ENCODE measurements at places on chromosomes 6 and 20. TPM values are rescaled to one million over a fixed set of nuclear protein-coding genes. Genes with fewer than 3 reads are reported as not detected.

The PPP1R3G gene
- total RNA-seq = not detected

The TMEM239 gene
- total RNA-seq = not detected

The TAF11 gene
- 27.2 TPM for total RNA-seq

The PCMT1 gene
- 92.6 TPM for total RNA-seq

The TBX18 gene
- not detected for total RNA-seq

The MRPS18A gene
- 50.5 TPM for total RNA-seq

The CYP39A1 gene
- not detected for total RNA-seq

The TMEM200A gene
- total RNA-seq = 0.34 TPM

The TRIM27 gene
- total RNA-seq = 49.7 TPM

The RGS19 gene
- 44.4 TPM for total RNA-seq

DNA sequence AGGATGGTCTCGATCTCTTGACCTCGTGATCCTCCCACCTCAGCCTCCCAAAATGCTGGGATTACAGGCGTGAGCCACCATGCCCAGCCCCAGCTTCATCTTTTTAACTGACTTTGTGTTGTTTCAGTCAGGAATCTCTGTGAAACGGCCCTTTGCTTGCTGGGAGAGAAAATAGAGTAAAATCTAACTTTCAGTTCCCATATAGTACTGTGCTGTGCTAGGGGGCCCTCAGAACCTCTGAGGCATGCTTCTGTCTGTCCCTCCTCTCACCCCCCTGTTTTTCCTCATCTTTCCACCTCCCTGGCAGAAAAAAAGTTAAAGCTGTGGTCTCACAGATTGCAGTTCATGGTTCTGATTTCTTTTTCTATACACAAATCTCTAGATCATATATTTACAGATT is 48.4 kb downstream of the LRP11 start:
- no peak for DNase-seq

GRCh38 chr6:141677598-141678211 is 455.0 kb upstream of the GJE1 start:
- no peak for DNase-seq

DNA sequence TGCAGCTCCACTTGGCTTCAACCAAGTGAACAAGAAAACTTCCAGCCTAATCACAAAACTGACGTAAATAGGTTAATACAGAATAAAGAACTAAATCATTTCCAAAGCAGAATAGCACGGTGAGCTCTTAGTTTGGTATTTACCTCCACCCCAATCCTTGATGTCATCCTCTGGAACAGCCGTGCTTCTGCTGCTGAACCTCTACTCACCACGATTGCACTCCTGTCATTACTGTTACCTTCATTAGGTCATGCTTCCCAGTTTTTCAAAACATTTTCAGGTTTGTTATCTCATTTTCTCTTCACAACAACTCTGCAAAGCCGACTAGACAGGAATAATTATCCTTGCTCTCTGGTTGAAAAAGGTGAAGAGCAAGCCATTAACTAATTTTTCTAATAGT is 15.6 kb upstream of the PLEKHG1 start:
- DNase-seq = no peak

- no peak for DNase-seq
Observed at GRCh38 chr20:63778034-63778752, 38.6 kb downstream of the SLC2A4RG start.

GRCh38 chr20:59163631-59164530 is at the start of gene ZNF831:
ZNF831 (plus strand) TSS chr20:59163821; CDS start chr20:59191020, 27,199 bp downstream.
- DNase-seq = peak; percentile 60

DNA sequence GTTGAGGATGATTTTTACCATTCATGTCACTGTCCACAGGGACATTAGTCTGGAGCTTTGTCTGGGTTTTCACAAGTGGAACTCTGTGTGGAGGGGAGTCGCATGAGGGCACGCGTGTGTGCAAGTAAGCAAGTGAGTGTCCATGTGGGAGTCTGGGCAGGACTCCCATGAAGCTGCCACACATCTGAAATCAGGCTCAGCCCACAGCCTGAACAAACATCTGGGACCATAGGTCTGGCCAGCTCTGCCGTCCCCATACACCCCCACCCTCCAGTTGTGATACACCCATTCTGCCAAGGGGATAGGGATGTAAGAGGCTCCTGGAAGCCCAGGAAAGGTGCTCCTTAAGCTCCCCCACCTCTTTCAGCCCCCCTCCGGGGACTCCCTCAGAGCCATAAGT is 17.1 kb upstream of the FOXP4 start:
- DNase-seq = no peak

DNA sequence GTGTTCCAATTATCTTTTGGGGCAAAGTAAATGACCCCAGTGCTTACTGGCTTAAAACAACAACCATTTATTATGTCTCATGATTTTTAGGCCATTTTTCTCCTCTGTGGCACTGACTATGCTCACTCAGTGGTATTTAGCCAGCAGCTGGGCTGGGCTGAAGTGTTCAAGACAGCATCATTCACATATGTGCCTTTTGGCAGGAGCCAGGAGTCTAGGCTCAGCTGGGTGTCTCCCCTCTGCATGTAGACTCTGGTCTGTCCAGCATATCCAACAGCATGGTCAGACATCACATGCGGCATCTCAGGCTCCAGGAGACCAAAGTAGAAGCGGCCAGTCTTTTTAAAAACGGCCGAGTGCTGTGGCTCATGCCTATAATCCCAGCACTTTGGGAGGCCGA is 120.3 kb upstream of the TOP1 start:
- no peak for DNase-seq

DNA sequence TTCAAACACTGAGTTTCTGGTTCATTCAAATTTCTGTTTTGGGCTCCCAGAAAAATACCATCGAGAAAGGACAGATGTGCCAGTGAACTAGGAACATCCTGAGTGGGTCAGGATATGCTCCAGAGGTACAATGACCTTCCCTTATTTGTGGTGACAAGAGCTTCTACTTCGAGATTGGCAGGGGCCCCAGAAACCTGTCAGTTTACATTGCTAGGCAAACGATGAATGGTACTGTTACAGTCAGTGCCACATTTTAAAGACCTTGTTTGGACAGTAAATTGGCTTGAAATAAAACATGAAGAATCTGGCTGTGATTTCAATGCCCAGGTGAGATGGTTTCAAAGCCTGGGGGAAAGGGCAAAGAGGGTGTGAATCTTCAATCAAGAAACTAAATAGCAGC is 454.5 kb upstream of the ID4 start:
- DNase-seq = no peak

GRCh38 chr20:38471987-38472512 is 593 bp upstream of the RALGAPB start:
- no peak for DNase-seq

GRCh38 chr20:12315652-12316051 is 398.0 kb downstream of the BTBD3 start:
- DNase-seq = no peak

- DNase-seq = peak; percentile 73
Observed at GRCh38 chr6:125781314-125781868, 9.4 kb upstream of the NCOA7 start.

DNA sequence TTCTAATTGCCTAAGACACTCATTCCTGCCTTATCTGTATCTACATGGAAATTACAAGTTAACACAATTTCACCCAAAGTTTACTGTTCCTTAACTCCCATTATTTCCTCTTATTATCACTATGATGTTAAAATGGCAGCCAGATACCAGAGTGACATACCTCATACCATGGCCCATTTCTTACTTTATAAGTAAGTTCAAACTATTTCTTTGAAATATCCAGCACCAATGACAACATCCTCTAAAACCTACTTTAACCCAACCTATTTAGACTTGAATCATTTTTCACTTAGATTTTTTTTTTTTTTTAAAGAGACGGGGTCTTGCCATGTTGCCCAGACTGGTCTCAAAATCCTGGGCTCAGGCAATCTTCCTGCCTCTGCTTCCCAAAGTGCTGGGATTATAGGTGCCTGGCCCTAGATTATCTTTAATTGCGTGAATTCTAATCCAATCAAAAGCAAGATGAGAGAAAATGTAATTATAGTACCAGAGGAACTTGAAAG is 10.0 kb downstream of the REV3L start:
- no peak for DNase-seq

GRCh38 chr6:42911171-42912021 is 4.5 kb upstream of the PTCRA start:
- DNase-seq = no peak

DNA sequence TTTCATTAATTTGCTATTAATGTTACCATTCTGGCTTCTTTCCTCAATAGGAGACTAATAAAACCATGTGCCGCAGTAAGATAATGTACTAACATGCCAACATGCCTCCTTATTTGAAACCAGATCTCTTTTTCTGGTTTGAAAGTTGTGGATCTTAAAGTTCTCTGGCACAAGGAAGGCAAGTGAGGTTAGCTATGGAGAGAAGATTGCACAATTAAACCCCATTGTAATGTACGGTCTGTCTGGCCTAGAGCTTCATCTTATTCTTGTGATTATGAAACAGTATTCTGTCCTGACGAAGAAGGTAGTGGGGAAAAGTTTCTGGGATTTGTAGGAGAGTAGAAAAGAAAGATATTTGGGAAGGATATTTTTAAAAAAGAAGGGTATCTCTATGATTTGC is 68.4 kb downstream of the EYA4 start:
- no peak for DNase-seq

DNA sequence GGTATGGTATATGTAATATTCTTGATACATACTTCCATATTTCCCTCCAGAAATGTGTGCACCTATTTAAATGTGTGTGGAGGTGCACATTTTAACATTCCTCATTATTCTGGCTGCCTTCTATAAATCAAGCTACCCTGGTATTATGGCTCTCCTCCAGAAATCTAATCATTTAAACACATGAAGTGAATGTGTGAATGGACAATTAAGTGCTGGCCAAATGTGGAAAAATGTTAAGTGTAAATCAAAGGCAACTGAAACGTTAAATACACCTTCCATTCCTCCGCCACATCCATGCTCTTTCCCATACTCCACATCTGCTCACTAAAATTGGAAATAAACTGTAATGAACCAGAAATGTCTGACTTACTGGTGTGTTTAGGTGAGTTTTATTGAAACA is 24.9 kb upstream of the ESR1 start:
- DNase-seq = no peak

- DNase-seq = no peak
Observed at GRCh38 chr6:46876126-46876525, 45.6 kb downstream of the ADGRF5 start.

- DNase-seq = no peak
Observed at GRCh38 chr6:18495236-18495635, 108.1 kb downstream of the RNF144B start.

GRCh38 chr6:155985660-155986138 is 530.1 kb upstream of the NOX3 start:
- no peak for DNase-seq

GRCh38 chr6:142913511-142914047 is 31.4 kb downstream of the HIVEP2 start:
- DNase-seq = peak; percentile 84

DNA sequence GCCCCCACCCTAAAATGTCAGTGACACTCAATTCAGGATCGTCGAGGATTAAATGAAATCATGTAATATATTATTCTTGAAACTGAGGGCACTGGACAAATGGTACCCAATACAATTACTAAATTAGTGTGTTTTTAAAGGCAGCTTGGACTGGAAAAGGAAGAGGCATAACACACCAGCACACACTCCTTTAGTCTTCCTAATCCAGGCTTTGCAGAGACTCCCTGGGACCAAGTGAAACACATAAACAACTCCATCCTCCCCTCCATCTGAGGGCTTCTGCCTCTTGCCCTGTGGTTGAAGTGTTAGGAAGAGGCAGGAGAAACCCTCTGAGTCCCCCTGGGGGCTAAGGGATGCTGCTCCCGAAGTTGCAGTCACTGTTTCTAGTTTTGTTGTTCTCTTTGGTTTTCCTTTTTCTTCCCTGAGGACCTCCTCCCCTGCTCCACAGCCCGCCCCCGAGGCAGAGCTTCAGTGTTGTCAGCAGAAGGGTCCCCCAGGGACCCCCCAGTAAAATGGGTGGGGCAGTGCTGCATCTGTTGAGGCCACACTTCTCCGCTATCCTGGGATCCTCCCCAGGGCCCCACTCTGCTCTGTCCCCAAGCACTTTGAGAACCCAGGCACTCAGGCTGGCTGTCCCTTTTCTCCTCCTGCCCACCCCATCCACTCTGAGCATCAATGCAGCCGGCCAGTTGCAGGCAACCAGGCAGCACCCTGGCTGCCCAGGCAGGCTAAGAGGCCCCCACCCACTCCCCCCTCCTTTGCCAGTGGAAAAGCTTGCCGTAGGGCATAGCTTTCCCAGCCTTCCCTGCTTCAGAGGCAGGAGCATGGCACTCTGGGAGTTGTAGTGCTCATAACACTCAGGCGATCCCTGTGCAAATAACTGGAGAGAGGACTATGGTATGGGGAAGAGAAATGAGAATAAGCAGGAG is 5.9 kb downstream of the TMEM63B start:
- DNase-seq = no peak

DNA sequence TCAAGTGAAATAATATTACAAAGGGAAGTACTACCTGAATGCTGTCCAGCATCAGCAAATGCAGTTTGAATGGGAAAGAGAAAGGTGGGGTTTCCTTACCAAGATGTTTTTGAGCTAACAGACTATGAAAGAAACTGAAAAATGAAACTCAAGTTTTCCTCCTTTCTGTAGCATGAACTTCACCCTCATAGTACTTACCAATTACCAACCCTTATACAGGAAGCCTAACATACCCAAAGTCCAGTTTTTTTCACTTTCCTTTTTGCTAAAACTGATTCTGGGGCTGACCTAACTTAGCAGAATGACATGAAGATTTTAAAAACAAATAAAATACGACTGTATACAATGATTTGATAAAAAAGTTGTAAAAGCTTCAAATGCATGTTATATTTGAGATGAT is 5.2 kb downstream of the ZNFX1 start:
- DNase-seq = no peak

Data from activated CD4-positive, alpha-beta memory T cell treated with anti-CD3 and anti-CD28 coated beads for 36 hours (primary cell).